ENCODE measurements at places on chromosomes 6 and 20.
A peak's percentile ranks its signal among the peaks of the same experiment; 100 is the strongest.

GRCh38 chr20:51386586-51386985, 155.9 kb downstream of the NFATC2 start:
- no peak for DNase-seq

- no peak for DNase-seq
Measured at GRCh38 chr6:92377137-92377536, 1042.2 kb downstream of the EPHA7 start.

DNA sequence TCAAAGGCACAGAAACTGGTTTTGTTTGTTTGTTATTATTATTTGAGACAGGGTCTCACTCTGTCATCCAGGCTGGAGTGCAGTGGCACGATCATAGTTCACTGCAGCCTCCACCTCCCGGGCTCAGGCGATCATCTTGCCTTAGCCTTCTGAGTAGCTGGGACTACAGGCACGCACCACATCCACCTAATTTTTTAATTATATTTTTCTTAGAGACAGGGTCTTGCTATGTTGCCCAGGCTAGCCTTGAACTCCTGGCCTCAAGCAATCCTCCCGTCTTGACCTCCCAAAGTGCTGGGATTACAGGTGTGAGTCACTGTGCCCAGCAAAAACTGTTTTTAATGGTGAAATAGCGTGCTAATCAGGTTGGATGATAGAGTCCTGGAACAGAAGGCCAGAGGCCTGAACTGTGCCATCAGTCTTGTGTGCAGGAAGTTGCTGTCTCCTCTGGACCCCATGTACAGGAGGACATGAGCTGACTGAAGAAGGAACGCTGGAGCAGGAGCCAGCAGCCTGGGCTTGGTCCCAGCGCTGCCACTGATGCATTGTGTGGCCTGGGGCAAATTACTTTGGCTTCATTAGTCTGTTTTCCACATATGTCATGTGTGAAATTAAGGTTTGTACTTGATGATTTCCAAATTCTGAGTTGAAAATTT, 4.9 kb downstream of the TM9SF4 start:
- DNase-seq: no peak

DNA sequence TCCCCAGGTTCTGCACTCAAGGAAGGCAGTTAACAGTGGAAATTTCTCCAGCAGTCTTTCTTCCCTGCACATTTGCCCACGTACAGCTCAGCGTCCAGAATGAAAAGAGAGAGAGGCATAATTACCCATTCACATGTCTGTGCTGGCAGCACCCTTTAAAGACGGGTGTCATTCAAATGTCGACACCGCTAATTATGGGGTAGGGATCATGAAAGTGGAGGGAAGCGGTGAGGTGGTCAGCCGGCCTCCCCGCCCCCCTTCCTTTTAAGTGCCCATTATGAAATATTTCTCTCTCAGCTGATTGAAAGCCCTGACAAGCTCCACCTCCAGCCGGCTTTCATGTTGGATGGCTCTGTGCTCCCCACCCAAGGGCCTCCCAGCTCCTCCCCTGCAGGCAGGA, 246.1 kb downstream of the BMP7 start:
- DNase-seq: no peak

DNA sequence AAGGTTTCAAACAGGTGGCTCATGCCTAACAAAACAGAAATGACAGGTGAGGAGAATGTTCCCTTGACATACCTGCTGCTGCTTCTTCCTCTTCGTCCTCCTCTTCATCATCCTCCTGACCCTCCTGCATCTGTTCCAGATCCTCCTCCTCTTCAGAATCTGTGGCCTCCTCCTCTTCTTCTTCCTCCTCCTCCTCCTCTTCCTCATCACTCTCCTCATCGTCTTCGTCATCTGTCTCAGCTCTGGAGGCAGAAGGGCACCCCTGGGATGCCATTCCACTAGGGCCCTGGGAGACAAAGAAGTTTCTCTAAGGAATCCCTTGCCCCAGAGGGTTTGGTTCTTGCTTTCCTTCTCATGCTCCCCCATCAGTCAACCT, 2.4 kb upstream of the ZBTB22 start:
- DNase-seq: no peak

DNA sequence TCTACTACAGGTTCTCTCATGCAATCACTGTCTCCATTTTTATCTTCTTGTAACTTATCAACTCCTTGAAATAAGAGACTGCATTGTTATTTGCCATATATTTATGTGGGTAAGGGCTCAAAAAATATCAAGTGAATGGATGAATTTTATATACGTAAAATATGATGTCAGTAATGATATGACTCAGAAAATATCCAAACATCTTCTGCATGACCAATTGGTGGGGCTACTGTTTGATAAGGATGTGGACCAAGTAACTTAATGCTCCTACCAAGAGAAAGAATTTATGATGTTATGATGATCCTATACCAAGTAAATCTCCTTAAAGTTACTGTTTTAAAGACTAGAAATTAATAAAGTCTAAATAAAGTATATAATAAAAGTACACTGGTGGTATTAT, 103.7 kb downstream of the OGFRL1 start:
- no peak for DNase-seq

GRCh38 chr20:63591147-63591533, 17.1 kb upstream of the HELZ2 start:
- no peak for DNase-seq

DNA sequence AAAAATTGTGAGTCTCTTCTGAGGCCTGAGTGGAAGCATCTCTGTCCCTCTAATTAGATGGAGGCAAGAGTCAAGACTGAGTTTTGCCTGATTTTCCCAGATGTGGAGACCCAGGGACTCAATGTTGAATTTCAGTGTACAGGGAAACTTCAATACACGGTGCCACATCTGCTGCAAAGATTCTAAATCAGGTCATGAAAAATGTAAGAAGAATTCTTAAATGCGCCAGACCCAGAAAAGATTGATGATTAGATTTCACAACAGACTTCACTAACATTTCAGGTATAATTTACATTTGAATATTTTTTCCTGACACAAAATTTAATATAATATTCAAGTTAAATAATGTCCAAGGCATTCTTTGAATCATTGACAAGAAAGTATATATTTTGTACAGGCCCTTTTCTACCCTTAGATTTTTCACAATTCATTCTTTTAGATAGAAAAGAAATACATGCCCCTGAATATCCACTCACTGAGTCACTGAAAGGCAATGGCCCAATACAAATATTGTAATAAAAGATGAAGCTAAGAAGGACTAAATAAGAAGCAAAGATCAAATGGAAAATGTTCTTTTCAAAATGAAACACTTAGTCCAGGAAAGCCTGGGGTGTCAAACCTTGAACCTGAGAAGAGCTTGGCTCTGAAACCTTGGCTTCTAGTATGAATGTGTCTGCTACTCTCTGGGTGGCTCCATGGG, 18.2 kb upstream of the HDGFL1 start:
- no peak for DNase-seq

- no peak for DNase-seq
Measured at GRCh38 chr20:3603108-3603507, 60.1 kb downstream of the GFRA4 start.

DNA sequence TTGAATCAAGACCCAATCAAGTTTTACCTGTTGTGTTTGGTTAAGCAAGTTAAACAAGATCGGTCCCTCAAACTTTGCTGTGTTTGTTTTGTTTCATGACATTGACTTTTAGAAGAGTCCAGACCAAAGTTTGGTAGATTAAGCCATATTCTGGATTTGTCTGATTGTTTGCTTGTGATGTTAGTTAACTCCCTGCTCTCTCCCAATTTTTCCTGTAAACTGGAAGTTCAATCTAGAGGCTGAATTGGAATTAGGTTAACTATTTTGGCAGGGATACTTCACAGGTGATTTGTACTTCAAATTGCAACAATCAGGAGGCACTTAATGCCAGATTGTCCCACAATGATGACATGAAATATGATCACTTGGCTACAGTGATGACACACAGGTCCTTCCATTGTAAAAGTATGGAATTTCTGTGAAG, 13.6 kb upstream of the SH3BGRL2 start:
- no peak for DNase-seq

GRCh38 chr6:3410385-3411360, 46.2 kb downstream of the SLC22A23 start:
- peak; percentile 70 for DNase-seq

Measured in suppressor macrophage treated with lipopolysaccharide for 4 hours (primary cell).